ENCODE measurements at places on chromosomes 6 and 20. TPM values are rescaled to one million over a fixed set of nuclear protein-coding genes. Genes with fewer than 3 reads are reported as not detected.

Gene CPXM1
- 29.3 TPM for total RNA-seq

DNA sequence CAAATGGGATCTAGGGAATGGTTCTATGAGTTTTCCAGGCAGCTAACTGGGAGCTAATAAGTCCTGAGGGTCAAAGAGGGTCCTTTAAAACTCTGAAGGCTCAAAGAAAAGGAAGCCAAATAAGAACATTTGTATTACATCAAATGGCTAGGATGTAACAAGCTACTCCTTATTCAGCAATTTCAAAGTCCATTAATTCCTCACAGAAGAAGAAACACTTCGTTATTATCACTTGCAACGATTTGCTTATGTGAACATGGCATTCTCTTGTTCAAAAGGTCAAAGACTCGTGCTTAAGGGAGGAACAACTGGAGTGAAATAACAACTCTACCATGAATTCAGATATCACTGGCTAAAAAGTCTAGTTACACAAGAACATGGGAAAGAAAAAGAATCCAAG, 70.8 kb upstream of the FBXO30 start:
- DNase-seq = no peak

GRCh38 chr6:37875561-37876309, 56.2 kb downstream of the ZFAND3 start:
- DNase-seq = no peak

GRCh38 chr6:104940893-104941728, 15.8 kb upstream of the LIN28B start:
- DNase-seq = peak; percentile 85

- no peak for DNase-seq
Measured at GRCh38 chr6:119234457-119234856, 115.1 kb downstream of the MAN1A1 start.

GRCh38 chr6:3868544-3868943, 19.4 kb downstream of the FAM50B start:
- no peak for DNase-seq
